ENCODE measurements at places on chromosomes 6 and 20.

DNA sequence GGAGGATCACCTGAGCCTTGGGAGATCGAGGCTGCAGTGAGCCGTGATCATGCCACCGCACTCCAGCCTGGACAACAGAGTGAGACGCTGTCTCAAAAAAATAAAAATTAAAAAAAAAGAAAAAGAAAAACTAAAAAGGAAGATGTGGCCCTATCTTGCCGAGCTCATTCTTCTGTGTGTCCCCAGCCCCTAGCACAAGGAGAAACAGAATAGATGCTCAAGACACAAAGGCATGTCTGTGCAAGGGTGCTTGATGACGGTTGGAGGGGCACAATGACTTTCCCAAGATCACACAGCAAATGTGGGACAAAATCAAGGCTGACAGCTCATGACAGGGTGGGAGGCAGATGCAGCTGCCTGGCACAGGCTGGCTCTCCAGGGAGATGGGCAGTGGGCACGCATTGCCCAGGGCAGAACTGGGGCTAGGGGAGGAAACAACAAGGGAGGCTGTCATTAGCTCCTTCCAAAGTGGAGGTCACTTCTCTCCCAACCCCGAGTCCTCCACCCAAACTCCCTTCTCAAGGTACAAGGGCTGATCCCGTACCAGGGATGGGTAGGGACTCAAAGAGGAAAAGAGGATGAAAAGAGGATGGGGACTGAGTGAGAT, 775 bp upstream of the NRSN2 start:
- DNase-seq = no peak

GRCh38 chr20:42688576-42688975, 501.1 kb downstream of the PTPRT start:
- DNase-seq = peak; percentile 10

- DNase-seq = peak; percentile 23
These were observed 59.9 kb downstream of the MACROD2 start for GRCh38 chr20:14055127-14055742.

GRCh38 chr20:58909585-58909984, 57.1 kb downstream of the GNAS start:
- no peak for DNase-seq

DNA sequence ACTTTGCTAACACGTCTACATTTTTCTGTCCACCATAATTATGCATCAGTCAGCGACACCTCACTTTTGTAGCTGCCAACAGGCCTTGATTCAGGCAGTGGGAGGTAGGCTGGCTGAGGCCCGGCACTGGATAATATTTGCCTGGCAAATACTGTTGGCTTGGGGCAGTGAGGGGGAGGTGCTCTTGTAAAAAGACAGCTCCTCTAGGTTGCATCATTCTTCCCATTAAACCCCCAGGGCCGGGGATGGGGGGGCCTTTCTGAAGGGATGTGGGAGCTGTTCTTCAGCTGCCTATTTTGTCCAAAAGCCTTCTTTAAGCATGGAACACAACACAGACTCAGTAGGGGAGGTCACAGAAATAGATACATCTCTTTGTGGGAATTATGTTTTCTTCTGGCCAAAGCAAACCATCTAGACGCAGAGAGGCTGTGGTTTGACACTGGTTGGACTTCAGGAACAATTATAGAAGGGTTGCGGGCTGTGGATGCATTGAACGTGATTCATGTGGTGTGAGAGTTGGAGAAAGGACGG, 338.3 kb upstream of the NT5E start:
- no peak for DNase-seq

- DNase-seq = peak; percentile 25
These were observed 205.9 kb downstream of the ZMYND8 start for GRCh38 chr20:47150403-47151152.

- no peak for DNase-seq
These were observed 190.0 kb upstream of the COL21A1 start for GRCh38 chr6:56437171-56437900.

DNA sequence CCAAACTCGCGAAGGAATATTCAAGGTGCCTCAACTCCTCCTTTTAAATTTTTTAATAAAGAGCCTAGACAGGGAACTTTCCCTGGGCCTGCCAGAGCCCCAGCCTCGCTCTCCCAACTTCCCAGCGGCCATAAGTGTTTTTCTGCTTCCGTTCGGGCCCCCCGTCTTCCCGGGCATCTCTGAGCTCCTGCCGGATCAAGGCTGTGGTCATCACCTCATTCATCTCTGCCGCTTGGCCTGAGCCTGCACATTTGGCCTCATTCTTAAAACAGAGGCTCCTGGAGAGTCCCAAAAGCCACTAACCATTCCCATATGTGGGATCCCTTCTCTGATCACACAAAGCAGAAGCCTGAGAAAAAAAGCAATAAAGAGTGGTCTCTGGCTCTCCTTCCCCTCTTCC, 969.1 kb upstream of the DEFB115 start:
- no peak for DNase-seq

- peak; percentile 37 for DNase-seq
These were observed 3.9 kb downstream of the SDC4 start for GRCh38 chr20:45344168-45344860.

DNA sequence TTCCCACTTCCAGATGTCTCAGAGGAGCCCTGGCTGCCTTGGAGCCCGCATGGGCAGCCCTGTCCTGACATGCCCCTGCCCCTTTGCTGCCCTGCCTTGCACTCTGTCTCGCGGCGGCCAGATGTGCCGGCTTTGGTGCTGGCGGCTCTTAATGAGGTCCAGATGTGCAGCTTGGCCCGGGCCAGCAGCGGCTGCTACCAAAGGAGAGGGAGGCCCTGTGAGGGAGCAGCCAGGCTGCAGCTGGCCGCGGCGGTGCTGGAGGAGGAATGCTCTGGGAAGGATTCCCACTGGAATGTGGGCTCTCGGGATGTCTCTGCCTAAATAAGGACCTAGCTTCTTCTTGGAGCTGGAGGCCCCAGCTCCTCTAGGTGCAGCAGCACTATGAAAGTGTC, 72.4 kb downstream of the FGD2 start:
- DNase-seq = no peak

GRCh38 chr6:6518631-6519427, 69.7 kb upstream of the LY86 start:
- no peak for DNase-seq

DNA sequence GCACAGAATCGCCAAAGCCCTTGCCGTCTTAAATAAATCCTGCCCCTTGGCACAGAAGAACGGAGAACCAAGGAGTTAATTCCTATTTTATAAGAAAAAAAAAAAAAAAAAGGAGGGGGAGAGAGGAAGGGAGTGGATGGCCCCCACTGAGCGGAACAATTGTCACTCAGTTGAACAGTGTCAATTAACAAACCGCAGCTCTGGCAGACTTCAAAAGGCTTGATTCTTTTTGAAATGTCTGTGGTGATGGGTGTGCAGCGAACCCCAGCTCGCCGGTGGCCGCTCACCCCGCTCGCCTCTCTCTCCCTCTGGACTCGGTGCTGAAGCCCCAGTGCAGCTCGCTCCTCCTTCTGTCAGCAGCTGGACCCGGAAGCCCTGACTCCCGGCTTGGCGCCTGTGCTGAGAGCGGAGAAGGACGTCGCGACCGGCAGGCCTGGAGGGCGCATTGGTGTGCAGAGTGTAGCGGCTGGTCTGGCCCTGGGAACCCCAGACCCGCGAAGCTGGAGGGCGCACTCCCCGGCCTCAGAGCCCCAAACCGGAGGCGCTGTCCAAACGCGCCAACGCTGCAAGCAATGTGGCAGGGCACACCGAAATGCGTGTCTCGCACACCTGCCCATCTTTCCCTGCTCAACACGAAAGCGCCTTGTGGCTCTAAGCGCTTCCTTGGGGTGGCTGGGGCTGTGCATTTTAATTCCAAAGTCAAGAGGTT, 3.4 kb downstream of the LINC00237 start:
- DNase-seq = peak; percentile 30

DNA sequence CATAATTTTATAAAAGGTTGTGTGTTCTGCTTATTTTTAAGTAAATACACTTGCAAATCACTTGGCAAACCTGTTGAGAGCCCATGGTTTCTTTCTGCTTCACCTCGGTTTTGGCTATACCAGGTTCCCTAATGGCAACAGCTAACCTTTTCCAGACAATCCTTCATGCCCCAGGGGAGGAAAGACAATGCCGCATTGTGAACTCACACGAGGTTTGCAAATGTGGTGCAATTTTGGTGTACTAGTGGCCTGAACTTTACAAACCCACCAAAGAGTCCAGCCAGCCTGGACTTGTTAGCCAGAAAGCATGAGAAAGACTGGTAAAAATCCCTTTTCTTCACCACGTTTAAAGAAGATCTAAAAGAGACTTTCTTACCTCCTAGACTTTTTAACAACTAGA, 84.8 kb upstream of the SOX4 start:
- no peak for DNase-seq

GRCh38 chr20:35871259-35871771, 83.0 kb downstream of the SCAND1 start:
- DNase-seq = no peak

DNA sequence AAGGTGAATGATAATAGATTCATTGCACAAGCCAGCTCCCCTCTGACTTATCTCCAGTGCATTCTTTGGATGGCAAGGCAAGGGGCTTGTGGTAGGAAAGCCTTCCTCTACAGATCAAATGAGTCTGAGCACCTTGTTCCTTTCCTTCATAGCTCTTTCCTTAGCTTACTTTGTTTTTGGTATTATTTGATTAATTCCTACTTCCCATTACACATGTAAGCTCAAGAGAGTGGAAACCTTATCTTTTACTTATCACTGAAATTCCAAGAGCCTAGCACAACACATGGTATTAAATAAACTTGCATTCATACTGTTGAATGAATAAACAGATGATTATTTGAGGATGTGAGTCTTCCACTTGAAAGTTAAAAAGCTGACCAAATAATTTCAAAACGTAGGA, 41.7 kb downstream of the FRK start:
- no peak for DNase-seq

GRCh38 chr6:83062225-83062624, 3.4 kb downstream of the UBE3D start:
- DNase-seq = no peak

GRCh38 chr6:11209906-11210305, 22.6 kb downstream of the NEDD9 start:
- no peak for DNase-seq

DNA sequence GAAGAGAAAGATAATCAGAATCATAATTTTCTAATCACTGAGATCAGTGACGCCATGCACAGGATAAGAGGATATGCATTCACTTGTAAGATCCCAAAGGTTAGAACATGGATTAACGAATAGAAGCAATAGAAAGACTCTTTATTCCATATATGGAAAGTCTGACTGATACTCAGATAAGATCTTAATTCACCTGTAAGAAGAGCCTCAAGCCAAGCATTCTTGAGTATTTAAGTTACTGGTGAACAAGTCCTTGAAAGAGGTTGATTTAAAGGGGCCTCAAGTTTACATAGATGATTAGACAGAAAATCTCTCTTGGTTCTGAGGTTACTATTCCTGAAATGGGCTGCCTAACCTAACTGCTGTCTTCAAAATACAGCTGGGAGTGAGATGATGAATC, 53.8 kb upstream of the MTRF1L start:
- no peak for DNase-seq

GRCh38 chr20:48932375-48932941, 10.9 kb downstream of the ARFGEF2 start:
- DNase-seq = no peak

DNA sequence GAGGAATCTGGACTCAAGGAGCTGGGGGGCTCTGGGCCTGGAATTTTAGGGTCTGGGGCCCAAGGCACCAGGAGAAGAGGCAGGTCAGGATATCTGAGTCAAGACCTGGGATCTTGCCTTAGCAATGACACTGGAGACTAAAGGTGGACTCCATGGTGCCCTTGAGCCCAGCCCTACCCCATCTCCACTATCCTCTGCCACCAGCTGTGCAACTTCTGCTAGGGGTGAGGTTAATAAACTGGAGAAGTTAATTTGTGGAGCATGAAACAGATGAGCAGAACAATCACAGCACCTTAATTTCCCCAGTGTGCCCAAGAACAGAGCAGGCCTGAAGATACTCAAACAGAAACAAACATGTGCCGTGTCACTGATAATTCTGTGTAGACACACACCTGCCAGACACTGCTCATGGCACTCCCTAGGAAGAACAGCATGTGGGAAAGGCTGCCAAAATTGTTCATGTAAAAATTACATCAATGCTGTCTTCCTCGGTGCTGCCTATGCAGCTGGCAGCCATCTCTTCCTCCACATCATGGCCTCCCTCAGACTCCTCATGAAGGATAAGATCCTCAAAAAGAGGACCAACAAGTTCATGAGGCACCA, 3.2 kb downstream of the HLA-DPB1 start:
- no peak for DNase-seq

GRCh38 chr6:76881414-76881813, 581.9 kb downstream of the HTR1B start:
- no peak for DNase-seq

GRCh38 chr6:52887910-52888524, 21.5 kb downstream of the GSTA3 start:
- no peak for DNase-seq

DNA sequence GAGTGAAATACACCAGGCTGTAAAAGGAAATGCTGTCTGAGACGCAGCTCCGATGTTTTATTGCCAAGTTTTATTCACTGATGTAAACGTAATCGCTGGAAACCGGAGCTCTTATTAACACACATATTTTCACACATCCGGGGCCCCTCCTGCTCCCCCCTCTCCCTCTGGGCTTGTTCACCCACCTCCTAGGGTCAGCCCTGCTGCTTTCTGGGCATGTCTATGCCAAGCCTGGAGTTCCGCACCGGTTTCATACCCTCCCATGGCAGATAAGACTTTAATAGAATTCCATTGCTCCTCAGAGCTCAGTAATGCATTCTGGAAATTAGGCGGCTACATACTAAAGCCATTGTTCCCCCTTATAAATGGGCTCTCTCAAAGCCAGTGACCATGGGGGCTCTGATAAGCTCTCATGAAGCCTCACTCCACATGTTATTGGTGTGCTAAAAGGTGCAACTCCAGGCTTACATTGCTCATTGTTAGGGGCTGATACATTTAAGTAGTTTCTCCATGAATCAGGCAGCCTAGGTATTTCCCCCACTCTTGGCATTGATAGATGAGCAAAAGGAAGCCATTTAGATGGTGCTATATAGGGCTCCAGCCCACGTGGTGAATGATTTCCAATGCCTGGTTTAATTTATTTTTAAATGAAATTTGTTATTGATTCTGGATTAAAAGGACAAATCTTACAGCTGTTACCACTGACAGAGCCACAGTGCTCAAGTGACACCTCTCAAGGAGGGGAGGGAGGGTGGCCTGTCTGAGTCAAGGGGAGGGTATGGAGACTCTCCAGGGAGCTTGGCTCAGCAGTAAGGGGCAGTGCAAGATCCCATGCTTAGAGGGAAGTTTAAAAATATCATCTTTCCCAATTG, 4.5 kb upstream of the VSTM2L start:
- peak; percentile 47 for DNase-seq

DNA sequence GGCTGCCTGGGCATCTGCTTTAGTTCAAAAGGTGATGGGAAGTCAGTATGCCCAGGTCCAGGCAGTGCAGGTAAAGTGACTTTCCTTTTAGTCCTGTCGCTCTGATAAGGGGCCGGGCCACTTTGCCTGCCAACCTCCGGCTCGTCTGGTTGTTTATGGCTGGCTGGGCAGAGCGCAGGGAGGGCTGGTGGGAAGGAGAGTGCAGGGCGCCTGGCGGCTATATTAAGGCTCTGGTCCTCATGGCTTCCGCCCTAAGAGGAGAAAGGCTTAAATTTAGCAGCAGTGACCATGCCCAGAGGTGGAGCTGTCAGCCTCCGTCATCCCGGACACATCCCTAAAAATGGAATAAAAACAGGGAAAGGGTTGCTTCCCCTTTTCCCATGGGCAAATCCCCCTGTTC, 14.6 kb downstream of the GATA5 start:
- DNase-seq = no peak

- DNase-seq = no peak
These were observed 75.9 kb upstream of the SPACA1 start for GRCh38 chr6:87971605-87972262.

Data from activated naive CD4-positive, alpha-beta T cell treated with anti-CD3 and anti-CD28 coated beads for 36 hours (primary cell).